Activated CD8-positive, alpha-beta memory T cell treated with anti-CD3 and anti-CD28 coated beads for 48 hours (primary cell): ENCODE measurements at places on chromosomes 1 and 21.

DNA sequence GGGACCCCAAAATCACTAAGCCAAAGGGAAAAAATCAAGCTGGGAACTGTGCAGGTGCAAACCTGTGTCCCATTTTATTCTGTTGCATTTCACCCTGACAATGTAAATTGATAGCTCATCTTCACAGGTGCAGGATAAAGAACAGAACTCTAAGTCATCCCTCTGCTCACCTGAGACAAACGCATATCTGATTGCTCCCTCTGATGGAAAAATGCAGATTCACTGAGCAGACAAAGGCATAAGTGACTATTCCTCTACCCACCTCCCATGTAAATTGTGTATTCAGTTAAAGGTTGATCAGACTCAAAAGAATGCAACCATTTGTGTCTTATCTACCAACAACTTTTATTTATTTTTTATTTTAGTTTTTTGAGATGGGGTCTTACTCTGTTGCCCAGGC is 644.2 kb downstream of the PTPRU start:
- DNase-seq, result no peak

- DNase-seq, result no peak
Measured at GRCh38 chr1:100188617-100189016, 10.6 kb upstream of the LRRC39 start.

- no peak for DNase-seq
Measured at GRCh38 chr1:16184557-16185303, 27.7 kb downstream of the ARHGEF19 start.

DNA sequence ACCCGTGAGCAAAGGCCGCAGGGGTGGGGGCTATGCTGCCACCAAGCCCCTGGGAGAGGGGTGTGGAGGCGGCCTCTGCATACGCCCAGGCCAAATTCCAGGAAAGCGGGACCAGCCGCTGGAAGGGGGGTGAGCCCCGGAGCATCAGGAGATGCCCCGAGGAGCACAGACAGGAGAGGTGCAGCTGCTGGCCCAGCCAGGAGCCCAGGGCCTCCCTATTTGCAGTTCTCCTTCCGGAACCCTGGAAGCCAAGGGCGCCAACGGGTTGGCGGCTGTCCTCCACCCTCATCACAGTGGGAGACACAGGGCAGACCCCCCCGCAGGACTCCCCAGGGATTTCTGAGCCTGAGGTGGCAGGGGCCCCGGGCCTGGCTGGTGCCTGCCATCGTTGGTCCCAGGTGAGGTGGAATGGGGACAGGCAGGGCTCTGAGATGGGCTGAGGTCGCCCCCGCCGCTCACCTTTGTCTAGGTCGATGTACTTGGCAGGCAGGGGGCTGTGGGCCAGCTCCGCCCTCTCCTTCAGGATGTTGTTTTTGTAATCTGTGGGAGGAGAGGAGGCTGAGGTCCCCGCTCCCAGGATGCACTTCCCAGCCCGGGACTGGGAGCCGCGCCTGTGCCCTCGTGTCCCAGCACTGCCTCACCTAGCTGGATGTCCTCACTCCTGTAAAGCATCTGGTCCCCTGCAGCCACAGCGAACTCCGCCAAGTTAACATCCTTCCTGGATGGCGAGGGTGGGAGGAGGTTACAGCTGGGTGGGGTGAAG is 4.4 kb upstream of the DVL1 start:
- no peak for DNase-seq

- DNase-seq, result no peak
Measured at GRCh38 chr1:52474807-52475206, 70.4 kb downstream of the PRPF38A start.

DNA sequence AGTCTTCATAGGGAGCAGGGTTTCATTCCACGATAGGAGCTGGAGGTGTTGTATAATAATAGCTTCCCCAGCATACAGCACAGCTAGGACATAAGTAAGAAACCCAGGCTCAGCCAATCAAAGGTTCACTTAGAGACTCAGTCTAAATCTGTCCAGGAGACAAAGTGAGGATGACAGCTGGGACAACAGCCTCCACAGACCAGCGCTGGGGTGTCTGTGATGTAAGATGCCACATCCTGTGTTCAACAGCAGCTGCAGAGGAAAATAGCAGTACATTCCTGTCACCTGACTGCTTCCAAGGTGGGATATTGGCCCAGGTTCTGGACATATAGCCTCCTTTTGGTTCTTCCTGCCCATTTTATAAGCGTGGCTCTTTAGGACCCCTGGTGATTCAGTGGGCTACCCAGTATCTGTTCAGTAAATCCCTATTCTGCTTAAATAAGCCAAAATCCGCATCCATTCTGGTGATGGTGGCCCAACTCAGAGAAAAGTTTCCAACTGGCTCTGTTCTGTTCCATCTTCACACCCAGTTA is 176.8 kb upstream of the SYT6 start:
- DNase-seq, result no peak

DNA sequence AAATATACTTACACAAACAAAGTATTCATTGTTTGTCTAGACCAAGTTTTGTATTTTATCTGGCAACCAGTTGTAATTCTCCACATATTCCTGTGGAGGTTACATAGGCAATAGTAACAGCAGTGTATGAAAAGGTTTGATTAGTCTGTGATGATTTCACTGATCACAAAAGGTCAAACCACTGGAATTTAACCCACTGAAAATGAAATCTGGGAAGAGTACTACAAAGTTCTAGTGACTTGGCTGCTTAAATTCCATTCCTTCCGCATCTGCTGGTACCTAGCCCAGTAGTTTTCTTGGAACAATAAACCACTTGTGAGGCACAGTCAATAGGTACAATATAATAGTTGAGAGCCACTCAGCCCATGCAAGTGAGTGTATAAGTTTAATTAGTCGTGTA is 205.4 kb downstream of the NFIA start:
- DNase-seq, result no peak

DNA sequence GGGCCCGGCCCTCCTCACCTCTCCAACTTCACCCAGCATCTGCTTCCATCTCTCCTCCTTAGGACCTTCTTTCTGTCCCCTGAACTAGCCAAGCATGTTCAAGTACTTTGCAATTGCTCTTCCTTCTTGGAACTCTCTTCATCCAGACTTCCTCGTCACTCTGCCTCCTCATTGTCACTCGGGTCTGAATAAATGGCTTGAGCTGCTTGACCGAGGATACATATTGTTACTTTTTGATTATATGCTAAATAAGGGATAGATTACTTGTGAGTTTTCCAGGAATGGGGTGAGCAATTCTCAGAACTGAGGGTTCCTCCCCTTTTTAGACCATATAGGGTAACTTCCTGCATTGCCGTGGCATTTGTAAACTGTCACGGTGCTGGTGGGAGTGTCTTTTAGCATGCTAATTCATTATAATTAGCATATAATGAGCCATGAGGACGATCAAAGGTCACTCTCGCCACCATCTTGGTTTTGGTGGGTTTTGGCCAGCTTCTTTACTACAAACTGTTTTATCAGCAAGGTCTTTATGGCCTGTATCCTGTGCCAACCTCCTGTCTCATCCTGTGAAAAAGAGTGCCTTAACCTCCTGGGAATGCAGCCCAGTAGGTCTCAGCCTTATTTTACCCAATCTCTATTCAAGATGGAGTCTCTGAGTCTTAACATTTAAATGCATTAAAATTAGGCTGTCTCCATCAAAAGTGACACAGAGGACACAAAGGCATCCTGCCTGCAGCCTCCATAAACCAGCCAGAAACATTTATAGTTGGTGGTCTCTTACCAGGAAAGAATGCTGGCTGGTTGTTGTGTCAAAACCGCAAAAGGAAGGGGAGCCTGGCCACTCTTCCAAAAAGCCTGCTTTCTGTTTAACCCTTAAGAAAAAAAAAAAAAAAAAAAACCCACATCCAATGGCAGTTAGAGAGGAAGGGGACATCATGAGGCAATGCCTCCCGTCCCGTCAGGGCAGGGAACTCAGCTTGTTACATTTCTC is 179.3 kb downstream of the KAZN start:
- DNase-seq, result no peak

DNA sequence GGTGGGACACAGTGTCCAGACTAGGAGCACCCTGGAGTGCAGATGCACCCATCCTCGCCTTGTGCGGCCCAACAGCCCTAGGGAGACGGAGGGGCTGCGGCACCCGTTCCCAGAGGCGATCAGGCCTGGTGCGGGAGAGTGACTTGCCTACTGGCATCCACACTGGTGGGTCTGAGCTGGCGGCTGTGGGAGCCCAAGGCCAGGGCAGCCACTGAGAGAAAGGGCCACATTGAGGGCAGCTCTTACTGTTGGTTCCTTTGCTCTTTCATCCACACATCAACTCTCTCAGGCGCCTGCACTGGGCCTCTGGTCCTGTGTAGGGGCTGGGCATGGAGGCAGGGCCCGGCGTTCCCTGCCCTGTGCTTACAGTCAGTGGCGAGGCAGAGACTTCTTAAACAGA is 8.6 kb downstream of the PODN start:
- no peak for DNase-seq

DNA sequence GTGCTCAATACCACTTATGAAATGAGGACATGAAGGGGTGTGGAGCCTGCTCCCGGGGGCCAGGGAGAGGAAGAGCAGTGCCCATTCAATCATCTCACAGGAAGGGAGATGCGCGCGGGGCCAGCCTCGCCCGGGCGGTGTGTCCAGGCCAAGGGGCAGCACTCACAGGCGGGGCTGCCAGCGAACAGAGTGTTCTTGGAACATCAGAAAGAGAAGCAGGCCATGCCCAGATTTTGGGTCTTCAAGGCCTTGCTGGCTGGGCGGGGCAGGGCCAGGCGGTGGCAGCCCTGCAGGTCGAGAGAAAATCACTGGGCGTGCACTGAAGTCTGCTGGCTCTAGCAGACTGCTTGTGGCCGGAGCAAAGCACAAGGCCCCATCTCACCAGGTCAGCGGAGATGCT is 168.6 kb downstream of the PRDM16 start:
- DNase-seq, result no peak

GRCh38 chr1:207079706-207080241 is 8.9 kb upstream of the C4BPB start:
- DNase-seq, result no peak

DNA sequence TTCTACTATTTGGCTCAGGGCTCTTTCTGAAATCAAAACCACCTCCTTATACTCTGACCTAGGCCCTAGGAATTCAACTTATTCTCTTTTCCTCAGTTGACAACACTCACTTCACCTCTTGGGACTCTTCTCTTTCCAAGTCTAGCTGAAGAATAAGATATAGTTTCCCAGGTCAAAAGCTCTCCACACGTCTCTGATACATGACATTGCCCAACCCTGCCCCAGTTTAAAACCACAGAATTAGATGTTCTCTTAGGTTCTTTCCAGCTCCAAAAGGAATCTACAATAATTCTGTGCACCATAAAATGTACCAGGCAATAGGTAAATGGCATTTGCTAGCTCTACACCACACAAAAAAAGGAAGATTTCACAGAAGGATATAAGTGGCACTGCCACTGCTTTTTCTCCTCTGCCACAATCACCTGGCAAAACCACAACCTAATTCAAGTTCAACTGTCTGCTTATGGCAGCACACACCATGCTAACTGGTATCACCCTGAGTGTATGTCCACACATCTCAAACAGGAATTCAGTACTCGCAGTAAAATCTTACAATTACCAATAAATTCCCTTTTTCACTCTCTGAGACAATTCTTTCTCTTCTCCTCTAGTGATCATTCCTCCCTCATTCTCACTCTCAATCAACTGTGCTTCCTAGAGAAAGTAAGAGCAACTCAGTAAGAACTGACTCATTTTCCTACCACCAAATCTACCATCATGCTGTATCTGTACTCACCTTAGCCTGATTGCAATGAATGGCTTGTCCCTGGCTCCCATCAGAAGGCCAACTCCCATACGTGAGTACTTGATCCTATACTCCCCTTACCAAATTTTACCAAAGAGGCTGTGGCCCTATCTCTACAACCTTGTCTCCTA is 27.3 kb downstream of the ZBTB8OS start:
- no peak for DNase-seq

GRCh38 chr1:183891158-183891856 is 86.4 kb downstream of the RGL1 start:
- no peak for DNase-seq
